Naive B cell (primary cell): ENCODE measurements at places on chromosomes 1 and 21. TPM values are rescaled to one million over a fixed set of nuclear protein-coding genes. Genes with fewer than 3 reads are reported as not detected.

GRCh38 chr1:1068517-1069055, 5.5 kb downstream of the RNF223 start:
- peak; percentile 76 for DNase-seq

DNA sequence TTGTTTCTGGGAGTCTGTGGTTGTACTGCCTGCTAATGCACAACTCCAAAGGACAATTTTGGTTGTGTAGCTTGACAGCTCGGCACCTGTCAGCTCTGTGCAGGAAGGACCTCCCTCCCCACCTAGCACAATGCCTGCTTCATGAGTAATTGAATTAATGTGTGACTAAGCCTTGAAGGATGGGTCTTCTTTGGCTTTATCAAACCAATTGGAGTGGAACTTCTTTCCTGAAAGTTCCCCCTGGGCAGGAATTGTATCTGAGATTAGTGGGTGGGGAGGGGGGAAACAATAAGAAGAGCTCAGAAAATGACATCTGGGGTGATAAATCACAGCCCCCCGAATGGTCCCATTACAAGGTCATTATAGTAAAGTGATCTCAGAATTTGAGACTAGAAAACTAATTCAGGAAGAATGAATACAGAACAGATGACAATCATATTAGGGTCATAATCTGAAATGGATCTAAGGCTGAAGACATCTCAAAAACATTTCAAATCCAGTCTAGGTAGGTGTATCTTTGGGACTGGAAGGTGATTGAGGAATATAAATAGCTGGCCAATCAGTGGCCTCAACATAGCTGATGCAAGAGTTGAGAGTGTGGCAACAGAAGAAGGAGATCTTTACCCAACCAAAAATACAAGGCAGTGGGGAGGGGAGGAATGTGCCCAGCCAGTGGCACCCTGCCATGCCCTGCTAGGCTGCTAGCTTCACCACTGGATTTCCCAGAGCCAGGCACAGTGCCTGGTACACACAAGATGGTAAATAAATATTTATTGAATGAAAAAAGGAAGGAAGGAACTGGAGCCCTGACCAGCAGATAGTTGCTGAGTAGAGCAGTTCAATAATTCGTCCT, 10.1 kb upstream of the SESN2 start:
- DNase-seq = no peak

DNA sequence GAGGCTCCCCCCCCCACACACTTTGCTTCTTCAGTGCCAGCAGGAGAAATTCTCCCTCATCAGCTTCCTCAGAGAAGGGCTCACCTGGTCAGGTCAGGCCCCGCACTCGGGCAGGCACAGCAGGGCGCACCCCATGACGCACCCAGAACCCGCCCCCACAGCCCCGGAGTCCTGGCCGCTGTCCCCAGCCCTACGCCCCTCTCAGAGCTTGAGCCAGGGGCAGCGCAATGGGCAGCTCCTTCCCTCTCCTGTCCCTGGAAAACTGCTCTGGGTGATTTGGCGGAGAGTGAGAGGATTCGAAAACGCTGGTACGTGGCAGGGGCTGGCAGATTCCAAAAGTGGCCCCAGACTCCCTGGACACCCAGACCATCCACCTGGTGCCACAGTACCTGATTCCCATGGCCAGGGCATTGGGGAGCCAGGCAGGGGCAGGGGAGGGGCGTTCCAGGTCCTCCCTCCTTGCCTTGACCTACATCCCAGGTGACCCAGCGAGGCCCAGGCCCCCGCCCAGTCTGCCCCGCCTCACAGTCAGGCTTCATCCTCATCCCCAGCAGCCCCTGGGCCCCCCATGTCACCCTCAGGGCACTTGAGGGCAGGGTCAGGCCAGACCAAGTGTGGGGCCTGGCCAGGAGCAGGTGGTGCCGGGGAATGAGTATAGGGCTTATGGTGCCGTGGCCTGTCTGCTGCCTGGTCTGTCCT, 23.7 kb downstream of the RRP1 start:
- no peak for DNase-seq

DNA sequence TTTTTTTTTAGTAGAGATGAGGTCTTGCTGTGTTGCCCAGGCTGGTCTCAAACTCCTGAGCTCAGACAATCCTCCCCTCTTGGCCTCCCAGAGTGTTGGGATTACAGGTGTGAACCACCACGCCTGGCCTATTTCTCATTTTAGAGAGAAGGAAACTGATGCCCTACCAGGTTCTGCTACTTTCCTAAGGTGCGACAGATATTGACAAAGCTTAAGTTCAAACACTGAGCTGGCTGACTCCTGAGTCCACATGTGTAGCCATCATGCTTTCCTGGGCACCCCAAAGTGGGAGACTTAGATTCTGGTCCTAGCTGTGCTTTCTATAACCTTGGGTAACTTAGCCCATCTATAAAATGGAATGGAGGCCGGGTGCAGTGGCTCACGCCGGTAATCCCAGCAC, 5.1 kb upstream of the TMEM222 start:
- DNase-seq = no peak

GRCh38 chr1:161999301-162000052, 24.2 kb downstream of the OLFML2B start:
- no peak for DNase-seq

DNA sequence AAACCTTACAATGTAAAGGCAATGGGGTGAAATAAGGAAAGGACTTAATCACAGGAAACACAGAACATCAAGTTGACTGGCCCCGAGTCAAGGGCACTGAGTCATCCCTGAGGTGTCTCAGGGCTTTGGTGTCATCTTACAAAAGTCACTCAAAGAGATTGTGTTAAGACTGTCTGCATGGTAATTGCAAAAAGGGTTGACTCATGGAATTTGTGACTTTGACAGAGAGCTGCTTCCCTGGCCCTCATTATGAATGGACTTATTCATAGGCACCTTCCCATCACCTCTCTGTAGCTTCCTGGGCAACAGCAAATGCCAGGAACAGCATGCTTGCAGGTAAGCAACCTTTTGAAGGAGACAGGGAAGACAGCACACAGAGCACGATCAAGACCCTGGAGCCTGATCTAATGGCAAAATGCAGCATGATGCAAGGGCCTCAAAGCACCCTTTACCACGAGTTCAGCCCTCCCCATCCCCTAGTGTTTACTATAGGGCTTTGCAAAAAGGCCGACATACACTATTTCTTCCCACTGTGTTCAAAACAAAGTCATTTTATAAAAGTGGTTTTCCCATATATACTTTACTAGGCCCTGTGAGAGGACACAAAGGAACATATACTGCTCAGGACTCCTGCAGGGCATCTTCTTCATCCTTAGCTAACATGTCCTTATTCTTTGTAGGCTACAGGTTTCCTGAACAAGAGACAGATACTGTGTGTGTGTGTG, 17.1 kb downstream of the ZP4 start:
- DNase-seq = no peak

- DNase-seq = no peak
These were observed 105.7 kb downstream of the ZNF281 start for GRCh38 chr1:200304171-200304570.

The IL12RB2 gene
- polyA plus RNA-seq = not detected

The FCMR gene
- polyA plus RNA-seq = 1,633 TPM

GRCh38 chr1:90876101-90876500, 145.7 kb downstream of the ZNF644 start:
- no peak for DNase-seq

GRCh38 chr1:162373541-162374260, 3.0 kb downstream of the SPATA46 start:
- DNase-seq = no peak

DNA sequence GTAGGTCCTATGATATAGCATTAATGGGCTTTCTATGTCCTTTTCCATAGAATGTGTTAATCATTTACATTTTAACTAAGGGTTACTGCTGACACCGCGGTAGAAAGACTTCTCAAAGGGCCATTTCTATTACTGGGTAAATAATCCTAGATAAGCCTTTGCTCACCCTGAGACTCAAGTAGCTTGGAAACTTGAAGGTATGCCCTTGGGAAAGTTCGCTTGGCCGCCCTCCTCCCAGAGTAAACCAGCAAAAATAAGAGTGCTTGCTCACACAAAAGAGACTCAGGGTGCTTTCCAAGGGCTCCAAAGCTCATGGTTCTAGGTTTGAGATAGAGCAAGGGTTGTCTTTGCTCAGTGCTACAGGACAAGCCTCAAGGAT, 85.8 kb upstream of the TMPRSS2 start:
- DNase-seq = no peak

- no peak for DNase-seq
These were observed 51.5 kb upstream of the GCLM start for GRCh38 chr1:93960641-93961147.

The CTSS gene
- 607 TPM for polyA plus RNA-seq

DNA sequence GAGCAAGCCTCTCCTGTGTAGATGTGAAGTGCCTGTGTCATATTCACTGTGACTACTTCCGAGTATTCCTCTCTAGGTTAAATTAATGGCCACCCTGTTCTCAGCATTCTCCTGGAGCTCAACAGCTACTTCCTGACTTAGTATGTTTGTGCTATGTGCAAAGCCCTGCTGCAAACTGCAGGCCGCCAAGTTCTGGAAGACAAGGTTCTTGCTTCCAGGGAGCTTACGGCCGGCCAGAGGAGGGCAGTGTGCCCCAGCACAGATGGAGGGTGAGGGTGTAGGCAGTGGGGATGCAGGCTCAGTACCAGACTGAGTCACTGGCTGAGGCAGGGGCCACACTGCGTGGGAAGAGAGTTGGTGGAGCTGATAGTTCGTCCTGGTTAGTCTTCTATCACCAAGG, 43.2 kb downstream of the ELK4 start:
- no peak for DNase-seq

The DNAJC6 gene
- not detected for polyA plus RNA-seq

The NAXE gene
- 102 TPM for polyA plus RNA-seq

The CHRM3 gene
- polyA plus RNA-seq = not detected

DNA sequence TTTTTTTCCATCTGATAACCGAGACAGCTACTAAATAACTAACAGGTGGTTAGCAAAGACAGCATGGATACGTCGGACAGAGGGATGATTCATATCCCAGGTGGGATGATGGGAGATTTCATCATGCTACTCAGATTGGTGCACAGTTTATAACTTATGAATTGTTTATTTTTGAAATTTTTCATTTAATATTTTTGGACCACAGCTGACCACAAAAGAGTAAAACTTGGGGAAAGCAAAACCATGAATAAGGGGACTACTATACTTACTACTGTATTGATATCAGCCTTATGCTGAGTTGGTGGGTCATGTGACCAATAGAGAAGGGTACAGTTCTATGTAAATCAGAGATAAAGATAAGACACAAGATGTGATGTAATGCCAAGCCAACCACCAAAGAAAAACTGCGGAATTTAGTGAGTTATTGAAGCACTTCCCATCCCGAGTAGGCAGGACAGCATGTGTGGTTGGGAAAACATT, 248.1 kb upstream of the C1orf105 start:
- DNase-seq = no peak

- no peak for DNase-seq
These were observed 1.3 kb upstream of the XKR8 start for GRCh38 chr1:27958513-27958912.

DNA sequence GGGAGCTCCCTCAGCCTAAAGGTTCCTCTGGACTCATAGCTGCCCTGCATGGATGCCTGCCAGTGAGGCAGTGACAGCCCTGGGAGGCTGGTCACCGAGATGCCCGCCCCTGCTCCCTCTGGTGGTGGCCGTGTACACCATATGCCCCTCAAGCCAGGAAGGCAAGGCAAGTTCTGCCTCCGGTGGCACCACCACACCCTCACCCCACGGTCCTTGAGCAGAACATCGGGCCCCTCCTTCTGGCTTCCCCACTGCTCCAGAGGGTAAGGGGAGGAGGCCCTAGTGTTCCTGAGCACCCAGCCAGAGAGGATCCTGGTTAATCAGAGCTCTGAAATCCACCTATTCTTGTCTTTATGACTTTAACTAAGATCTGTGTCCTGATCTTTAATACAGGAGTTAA, 1.5 kb upstream of the S100A14 start:
- DNase-seq = no peak

The ROR1 gene
- polyA plus RNA-seq = 2.4 TPM

- DNase-seq = no peak
These were observed 75.4 kb downstream of the UBE4B start for GRCh38 chr1:10108134-10108663.

The C4BPA gene
- polyA plus RNA-seq = not detected

DNA sequence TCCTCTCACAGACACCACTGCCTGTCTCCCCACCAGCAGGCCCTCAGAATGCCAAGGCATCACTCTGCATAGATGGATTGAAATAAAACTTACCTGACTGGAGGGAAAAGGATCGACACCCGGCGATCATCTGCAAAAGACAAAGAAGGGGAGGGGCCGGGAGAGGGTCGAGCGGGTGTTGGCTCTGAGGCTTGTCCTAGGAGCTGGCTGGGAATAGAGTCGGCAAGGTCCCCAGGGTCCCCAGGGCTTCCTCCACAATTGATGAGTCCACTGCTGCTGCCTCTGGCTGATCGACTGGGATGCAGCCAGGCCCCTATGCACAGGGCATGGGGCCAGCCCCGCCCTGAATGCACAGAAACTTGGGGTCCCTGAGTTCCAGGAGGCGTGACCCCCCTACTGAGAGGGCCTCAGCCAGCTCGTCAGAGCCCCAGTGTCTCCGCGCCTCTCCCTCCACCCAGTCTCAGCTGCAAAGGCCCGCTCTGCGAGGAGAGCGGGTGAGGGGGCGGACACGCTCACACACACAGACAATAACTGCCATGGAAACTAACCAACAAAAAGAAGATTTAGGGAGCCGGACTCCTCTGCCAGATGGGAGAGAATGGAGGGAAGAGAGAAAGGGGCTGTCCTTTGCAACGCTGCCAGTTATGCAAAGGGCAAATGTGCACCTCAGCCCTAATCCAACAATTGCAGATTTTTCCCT, at the start of gene KLHDC8A:
Gene KLHDC8A, minus strand, starts transcription at position 483 of the 700 bp plus-strand sequence. CDS start 13,318 bp downstream, outside the sequence.
- no peak for DNase-seq

The TRIM58 gene
- polyA plus RNA-seq = 2.2 TPM

DNA sequence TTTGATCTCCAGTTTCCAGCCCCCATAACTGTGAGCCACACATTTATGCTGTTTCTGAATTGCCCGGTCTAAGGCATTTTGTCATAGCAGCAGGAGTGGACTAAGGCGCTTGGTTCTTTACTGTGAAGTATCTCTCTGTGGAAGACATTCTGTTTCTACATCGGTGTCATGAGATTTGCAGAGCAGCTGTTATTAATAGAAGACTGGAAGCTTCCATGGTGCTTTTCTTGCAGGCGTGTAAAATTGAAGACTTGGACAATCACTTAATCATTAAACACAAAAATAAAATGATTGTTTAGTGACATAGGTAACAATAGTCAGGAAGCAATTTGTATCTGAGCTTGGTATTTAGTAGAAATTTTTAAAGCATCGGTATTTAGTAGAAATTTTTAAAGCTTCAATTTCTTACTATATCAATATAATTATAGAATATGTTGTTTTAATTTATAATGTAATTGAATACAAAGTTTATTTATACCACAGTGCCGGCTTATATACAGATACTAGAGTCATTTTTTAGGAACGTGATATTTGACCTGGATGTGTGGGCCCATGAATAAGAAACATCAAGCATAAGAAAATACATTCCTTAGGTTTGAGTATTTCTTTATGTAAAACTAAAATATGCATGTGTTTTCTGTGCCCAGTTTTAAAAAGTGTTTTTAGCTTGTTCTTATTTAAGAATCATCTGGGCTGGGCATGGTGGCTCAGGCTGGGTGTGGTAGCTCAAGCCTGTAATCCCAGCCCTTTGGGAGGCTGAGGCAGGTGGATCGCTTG, 60.6 kb upstream of the COL6A1 start:
- no peak for DNase-seq

- no peak for DNase-seq
These were observed 220.3 kb downstream of the PLPP3 start for GRCh38 chr1:56359056-56359455.

GRCh38 chr1:164561472-164561871, 2.5 kb downstream of the PBX1 start:
- DNase-seq = no peak
